Thymus (tissue), 14 donors: ENCODE measurements at places on chromosomes 16 and 17.
A peak's percentile ranks its signal among the peaks of the same experiment; 100 is the strongest.

DNA sequence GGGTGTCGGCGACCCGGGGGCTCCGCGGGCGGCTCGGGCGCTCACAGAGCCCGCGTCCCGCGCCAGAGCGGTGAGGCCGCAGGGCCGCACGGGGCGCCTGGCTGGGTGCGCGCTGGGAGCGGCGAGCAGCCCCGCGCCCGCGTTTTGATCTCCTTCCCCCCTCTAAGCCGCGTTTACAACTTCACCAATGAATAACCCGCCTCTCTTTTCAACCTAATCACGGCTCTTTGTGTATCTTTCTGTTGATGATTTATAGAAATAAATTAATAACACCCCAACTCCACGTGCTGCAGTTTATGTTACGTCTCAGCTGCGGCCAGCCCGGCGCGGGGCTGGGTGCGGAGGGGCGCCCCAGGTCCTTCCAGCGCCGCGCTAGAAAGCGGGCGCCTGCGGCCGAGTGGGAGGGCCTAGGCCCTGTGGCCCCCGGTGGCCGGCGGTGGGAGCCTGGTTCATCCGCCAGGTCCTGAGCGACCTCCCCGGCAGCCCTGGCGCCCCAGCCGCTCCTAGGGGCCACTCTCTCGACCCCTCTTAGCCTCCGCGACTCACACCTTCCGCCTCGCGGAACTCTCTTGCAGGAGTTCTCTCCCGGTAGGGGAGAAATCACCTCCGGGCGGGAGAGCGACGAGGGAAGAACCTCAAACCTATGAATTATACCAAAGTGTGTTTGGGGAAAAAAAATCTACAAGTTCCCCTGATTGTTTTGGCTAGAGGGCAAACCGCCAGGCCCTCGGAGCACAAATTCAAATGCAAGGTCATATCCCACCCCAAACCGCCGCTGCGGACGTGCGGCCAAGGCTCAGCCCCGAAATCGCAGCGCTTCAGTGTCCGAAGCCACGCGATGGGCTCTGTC is 1.9 kb downstream of the HNF1B start:
- no peak for DNase-seq

DNA sequence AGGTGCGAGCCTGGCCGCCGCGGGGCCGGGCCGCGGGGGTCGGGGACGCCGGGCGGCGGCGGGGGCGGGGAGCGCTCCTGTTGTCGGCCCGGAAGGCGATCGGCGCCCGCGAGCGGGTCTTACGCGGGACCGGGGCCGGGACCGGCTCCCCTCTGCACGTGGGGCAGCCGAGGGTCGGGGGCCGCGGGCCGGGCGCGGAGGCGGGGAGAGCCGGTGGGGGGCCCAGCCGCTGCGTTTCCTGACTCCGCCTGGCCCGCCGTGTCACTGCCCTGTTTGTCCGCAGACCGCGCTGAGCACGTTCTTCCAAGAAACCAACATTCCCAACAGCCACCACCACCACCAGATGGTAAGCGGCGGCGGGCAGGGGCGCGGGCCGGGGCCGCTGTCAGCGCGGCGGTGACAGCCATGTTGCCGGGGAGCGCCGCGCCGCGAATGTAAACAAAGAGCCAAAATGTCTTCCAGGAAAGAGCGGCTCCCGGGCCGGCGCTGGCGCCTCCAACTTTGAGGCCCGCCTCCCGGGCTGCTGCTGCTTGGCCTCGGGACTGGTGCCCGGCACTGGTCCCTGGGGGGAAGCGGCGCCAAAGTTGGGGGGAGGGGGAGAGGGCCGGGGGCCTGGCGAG is 586 bp downstream of the UBALD2 start:
- peak; percentile 46 for DNase-seq

DNA sequence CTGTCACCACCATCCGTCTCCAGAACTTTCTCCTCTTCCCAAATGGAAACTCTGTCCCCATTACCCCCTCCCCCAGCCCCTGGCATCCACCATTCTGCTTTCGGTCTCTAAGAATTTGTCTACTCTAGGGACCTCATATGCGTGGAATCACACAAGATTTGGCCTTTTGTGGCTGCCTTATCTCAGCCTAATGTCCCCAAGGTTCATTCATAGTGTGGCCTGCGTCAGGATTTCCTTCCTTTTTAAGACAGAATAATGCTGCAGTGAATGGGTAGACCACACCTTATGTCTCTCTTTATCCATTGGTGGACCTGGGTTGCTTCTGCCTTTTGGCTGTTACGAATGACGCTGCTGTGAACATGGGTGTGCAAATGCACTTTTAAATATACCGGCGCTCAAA is 139.7 kb upstream of the PLCG2 start:
- DNase-seq: no peak

- DNase-seq: no peak
Measured at GRCh38 chr17:27242951-27243350, 51.0 kb upstream of the WSB1 start.

- DNase-seq: no peak
Measured at GRCh38 chr17:79262624-79263023, 188.0 kb downstream of the ENGASE start.

DNA sequence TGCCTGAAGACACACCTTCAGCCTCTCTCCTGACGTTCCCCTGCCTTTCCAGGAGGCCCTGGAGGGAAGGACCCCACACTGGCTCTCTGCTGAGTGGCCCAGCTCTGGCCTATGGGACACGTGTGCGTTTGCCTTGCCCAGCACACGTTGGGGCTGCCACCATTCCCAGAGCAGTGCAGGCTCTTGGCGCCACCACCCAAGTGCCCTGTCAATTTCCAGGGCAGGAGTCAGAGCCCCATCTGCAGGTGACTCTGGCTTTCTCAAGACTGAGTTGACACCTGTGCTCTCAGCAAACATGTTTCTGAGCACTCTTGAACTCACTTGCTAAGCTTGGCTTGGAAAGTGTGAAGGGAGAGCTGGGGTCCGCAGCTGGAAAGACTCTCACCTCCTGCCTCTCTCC is 4.7 kb upstream of the IRF8 start:
- DNase-seq: no peak

DNA sequence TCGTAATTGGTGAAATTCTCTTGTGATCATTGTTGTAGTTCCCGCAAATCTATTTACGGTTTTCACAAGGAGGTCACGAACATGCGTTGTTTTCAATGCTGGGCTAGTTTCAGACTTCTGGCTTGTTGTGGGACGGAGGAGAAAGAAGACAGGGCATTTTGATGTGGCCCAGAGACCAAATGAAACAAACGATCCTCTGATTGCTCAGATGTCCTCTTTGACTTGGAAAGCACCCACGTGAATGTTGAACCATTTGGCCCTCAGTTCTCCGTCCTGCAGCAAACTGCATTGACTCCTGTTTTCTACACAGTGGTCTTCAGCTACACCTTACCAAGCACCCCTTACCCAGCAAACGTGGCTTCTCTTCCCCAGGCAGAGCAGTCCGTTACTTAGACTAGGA is 391.0 kb downstream of the WWOX start:
- no peak for DNase-seq

GRCh38 chr16:66255647-66256046 is 110.8 kb upstream of the CDH5 start:
- no peak for DNase-seq

DNA sequence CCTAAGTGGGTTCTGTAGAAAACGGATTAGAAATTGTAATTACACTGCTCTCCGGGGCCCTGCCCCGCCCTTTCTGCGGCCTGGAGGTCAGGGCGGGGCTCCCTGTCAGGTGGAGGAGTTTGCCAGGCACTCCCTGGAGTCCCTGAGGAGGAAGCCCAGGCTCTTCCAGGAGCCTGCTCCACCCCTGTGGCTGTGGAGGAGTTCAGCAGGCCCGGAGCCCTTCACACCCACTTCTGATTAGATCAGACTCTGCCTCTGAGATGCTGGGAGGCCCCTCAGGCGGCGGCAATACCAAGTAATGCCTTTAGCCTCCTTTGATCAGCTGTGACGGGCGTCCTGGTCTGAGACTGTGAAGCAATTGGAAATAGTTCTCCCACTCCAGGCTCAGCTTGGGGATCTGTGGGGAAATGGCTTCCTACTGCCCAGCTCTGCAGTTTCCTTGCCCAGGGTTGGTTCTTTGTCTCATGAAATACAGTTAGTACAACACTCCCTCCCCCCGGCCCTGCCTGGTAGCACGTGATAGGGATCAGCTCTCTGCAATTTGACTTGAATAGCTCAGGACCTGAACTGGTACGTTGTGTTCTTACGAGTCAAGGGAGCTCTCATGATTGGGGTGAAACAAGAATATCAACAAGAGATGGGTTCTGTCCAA is 22.3 kb downstream of the BAIAP2 start:
- no peak for DNase-seq

DNA sequence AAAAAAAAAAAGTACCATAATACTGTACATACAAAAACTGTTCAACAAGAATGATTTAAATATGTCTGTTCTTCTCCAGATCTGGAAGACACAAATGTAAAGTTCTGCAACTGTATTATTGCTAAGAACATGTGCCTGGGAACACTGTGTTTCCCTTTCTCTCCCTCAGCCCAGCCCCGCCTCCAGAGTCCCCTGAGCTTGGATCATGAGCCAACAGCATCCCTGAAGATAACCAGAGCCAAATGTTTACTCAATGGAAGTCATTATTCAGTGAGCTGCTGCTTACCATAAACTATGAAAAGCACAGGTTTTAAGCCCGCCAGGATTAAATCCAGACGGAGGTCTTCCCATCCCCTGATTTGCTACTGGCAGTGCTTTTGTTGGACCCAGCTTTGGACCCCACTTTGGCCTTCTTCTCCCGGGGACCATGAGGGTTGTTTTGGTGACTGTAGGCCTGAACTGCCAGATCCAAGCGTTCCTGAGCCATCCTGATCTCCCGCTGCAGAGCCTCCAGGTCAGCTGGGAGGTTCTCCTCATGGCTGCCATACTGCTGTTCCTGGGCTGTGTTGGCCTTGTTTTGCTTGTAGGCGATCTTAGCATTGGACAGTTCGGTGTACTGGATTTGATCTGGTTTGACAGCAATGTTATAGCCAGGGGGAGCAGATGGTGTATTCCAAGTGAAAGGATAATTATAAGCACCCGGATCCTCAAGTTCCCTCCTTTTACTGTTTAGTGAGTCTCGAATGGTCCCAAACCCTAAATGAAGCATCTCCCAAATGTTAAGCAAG is 25.6 kb downstream of the GJC1 start:
- no peak for DNase-seq

DNA sequence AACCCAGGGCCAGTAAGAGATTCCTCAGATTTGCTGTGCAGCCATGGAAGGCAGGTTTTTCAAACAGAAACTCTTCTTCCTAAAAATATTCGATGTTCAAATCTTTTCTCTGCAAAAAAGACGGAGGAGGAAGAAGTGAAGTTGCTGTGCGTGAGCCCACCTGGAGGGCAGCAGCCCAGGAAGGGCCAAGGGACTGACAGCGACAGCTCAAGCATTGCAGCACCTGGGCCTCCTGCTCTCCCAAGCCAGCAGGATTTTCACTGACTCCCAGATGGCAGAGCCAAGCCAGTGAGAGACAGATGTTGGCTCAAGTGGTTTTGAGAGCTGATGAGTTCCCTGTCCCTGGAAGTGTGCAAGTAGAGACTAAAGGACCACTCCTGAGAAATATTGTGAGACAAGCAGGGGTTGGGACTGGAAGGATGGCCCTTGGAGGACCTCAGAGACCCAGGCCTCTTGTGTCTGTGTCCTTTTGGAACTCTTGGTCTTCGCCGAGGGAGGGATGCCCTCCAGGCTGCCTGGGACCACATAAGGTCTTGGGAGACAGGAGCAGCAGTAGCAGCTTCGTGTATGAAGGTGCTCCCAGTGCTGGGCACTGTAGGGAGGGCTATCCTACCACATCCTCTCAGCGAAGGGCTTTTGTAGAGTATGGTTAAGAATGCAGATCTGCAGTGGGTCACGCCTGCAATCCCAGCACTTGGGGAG is 29.3 kb upstream of the TNFRSF13B start:
- DNase-seq: no peak

DNA sequence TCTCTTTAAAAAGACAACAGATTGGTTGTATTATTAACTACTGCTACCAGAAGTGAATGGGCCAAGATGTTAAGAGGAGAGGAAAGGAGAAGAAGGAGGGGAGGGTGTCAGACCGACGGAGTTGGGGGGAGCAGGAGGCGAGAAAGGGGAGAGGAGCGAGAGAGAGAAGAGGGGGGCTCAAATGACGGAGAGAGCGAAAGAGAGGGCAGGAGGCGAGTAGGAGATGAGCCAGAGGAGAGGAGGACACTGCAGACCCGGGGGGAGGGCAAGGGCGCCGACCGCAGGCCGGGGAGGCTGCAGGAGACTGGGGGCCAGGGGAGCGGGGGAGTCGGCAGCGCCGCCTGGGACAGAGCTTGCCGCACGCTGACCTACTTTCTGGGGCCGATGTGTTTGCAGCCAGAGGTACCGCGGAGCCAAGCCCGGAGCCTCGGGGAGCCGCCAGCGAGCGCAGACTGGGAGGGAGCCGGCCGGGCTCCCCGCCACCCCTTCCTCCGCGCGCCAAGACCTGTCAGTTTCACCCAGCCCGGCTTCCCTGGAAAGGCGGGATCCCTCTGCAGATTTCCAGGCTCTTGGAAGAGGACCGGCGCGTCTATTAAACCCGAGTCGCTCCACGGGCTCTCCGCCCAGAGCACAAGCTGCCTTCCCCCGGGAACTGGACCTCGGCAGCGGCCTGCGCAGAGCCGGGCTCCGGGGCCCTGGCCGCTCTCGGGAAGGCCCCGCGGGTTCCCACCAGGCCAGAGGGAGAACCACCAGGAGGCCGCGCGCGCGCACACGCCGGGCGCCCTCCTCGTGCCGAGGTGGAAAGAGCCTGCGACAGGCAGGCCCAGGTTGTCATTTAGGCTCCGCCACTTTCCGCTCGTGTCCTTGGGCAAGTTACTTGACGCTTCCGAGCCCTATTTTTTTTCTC is 74.6 kb downstream of the CMC2 start:
- peak; percentile 10 for DNase-seq

GRCh38 chr17:34306466-34306865 is 12.8 kb upstream of the CCL8 start:
- no peak for DNase-seq

DNA sequence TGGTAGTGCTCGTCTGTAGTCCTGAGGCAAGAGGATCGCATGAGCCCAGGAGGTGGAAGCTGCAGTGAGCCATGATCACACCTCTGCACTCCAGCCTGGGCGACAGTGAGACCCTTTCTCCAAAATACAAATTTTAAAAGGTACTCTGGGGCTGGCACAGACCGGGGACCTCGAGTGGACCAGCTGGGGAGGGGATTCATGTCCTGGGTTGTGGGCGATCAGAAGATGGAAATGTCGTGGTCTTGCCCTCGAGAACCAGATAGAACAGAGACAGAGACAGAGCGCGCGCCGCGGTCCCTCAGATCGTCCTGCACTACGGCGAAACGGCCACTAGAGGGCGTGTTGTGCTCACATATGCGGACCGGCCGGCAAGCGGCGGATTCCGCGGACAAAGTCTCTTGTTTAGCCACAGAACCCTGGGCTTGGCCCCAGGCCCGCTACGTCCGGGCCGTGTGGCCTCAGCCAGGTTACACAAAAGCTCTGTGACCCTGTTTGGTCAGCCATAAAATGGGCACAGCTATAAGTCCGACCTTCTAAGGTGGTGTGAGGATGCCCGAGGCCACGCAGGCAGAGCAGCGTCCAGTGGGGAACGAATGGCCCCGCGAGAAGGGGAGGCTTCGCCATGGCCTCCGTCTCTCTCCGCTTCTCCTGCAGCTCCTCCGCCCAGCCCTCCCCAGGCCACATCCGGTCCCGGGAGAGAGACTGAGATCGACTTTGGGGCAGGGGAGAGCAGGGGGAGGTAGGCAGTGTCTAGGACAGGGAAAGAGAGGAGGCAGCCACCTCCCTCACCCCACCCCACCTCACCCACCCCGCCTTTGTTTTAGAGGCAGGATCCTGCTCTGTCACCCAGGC is 14.6 kb upstream of the SBK1 start:
- DNase-seq: peak; percentile 81

- no peak for DNase-seq
Measured at GRCh38 chr16:57538235-57538721, 1.9 kb upstream of the CCDC102A start.

GRCh38 chr17:77316191-77316641 is 175.4 kb downstream of the SEC14L1 start:
- no peak for DNase-seq
